ENCODE measurements at places on chromosomes 12 and 14. TPM values are rescaled to one million over a fixed set of nuclear protein-coding genes. Genes with fewer than 3 reads are reported as not detected.

The SLC10A1 gene
- total RNA-seq = 2.4 TPM

DNA sequence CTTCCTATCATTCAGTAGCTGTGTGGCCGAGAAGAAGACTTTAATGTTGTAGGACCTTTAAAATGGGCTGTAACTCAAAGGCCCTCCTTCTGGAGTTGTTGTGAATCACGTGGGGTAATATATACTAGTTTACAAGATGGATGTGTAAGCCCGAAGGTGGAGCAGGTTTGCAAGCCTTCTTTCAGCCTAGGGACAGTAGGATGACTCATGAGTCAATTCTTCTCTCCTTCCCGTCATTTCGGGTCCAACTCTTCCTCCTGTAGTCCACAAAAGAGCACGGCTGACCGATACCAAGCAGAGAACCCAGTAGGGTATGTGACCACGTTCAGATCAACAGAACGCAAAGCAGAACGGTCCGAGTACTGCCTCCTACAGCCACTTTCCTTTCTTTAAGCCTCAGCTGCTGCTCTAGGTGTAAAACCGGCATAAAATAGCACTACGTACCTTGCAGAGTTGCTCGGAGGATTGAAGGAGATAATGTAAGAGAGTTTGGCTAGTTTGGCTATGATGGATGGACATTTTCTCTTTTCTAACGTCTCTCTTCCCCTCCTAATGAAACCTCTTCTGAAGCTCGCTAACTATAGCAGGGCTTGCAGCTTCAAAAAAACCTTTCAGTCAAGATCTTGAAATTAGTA is 1.3 kb upstream of the RASSF3 start:
- DNase-seq = peak; percentile 61

The TSPAN8 gene
- 3.6 TPM for total RNA-seq

DNA sequence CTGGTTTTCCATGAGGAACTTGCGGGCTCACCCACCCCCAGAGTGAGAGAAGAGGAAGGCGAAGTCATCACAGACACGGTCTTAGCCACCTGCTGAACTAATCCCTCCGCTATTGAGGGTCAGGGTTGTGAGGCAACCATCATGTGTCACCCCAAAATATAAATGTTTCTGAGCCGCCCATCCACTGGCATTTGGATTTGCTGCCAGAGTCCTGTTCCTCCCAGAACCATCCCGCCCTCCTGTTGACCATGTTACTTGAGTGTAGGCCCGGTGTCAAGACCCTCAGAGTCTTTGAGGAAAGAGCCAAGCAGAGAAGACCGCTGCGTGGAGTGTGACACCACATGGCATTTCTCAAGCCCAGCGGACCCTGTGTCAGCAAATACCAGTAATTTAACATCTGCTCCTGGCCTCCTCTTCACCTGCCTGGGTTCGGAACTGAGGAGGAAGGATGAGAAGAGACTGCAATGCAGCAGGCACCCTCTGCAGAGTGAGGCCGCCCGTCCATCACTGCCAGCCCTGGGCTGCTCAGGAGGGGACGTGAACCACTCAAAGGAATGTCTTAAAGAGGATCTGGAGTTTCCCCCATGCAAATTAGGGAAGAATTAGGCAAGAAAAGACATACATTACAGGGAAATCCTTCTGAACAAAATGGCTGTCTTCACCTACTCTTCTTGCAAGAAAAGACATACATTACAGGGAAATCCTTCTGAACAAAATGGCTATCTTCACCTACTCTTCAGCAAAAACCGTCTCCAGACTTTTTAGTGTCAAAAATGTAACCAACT is 100.4 kb downstream of the FBXL14 start:
- DNase-seq = no peak
